ENCODE measurements at places on chromosomes 7 and 10.

GRCh38 chr10:120517881-120518484 is 61.0 kb downstream of the PLPP4 start:
- DNase-seq, result peak; percentile 12

DNA sequence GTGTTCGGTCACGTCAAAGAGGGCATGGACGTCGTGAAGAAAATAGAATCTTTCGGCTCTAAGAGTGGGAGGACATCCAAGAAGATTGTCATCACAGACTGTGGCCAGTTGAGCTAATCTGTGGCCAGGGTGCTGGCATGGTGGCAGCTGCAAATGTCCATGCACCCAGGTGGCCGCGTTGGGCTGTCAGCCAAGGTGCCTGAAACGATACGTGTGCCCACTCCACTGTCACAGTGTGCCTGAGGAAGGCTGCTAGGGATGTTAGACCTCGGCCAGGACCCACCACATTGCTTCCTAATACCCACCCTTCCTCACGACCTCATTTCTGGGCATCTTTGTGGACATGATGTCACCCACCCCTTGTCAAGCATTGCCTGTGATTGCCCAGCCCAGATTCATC is 6.5 kb downstream of the PPIF start:
- DNase-seq, result no peak

GRCh38 chr10:88064608-88065382 is 201.4 kb downstream of the PTEN start:
- DNase-seq, result no peak

DNA sequence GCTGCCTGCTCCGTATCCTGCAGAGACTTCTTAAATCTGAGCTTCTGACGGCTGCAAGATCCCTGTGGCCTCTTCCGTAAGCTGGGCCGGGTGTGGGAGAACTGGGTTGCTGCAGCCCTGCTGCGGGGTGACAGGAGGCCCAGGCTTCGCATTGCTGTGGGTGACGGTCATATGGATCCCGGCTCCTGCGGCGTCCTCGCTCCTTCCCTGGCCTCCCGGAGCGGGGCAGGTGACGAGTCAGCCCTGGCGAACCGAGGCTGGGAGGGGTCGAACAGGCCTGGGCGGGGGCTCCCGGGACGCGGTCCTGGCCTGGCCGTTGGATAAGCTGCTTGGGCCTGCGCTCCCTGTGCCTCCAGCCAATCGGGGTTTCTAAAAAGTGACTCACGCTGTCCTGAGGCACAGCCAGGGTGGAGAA is 7.8 kb upstream of the UBE2D1 start:
- no peak for DNase-seq

DNA sequence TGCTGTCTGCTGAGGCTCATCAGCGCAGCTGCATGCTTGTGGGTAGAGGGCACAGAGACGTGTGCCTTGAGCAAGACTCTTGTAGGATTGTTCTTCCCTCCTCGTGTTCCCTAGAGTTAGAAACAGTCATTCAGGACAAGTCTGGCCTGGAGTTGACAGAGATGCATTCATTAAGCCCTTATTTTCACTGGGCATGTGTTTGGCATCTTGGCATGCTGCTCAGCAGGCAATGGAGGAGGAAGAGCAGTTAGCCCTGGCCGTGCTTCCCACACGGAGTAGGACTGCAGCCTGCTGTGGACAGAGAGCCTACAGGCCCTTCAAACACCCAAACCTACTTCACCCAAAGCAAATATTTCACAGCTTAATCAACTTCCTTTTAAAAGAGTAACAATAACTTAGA is 73.0 kb upstream of the GJD4 start:
- no peak for DNase-seq

DNA sequence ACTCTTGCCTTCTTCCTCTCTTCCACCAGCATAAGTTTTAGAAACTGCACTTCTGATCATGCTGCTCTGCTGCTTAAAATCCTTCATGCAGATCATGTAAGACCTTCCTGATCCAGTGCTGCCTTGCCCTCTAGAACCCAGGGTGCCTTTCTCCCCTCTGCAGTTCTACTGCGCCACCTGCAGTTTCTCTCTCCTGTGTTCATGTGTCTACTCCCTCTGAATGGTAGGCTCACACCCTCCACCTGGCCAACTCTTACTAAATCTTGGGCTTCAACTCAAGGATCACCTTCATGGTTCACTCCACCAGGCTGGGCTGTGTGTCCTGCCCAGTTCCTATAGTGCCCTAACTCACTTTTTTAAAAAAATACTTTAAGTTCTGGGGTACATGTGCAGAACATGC is 174.6 kb upstream of the ITGB1 start:
- DNase-seq, result no peak

DNA sequence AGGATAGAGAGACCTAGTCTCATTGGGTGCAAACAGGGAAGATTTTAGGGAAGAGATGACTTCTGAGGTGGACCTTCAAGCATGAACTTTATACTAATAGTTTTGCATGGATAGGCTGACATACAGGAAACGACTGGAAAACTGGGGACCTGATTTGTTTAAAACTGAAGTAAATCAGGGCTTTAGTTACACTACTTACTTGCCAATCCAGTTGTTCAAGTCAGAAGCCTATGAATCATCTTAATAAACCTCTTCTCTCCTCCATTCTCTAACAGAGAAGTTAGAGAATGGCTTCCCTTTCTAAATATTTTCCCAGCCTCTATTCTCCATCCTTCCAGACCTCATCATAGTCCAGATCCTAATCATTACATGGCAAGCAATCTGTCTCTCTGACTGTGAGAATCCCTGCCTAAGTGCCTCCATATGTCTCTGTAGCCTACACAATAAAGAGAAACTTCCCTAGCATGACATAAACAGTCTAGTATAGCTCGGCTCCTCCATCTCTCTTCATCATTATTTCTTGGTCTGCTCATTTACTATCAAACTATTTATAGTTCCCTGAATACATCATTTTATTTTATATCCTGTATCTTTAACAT is 55.8 kb downstream of the PRKG1 start:
- DNase-seq, result no peak

GRCh38 chr10:6778992-6779701 is 199.1 kb upstream of the PRKCQ start:
- DNase-seq, result no peak
